Right lobe of liver (tissue), 6 donors: ENCODE measurements at places on chromosomes 5 and 9.

- DNase-seq: no peak
Observed at GRCh38 chr9:120410925-120411501, 169.0 kb downstream of the CDK5RAP2 start.

- DNase-seq: no peak
Observed at GRCh38 chr5:68431186-68431585, 215.6 kb downstream of the PIK3R1 start.

- DNase-seq: no peak
Observed at GRCh38 chr5:2300421-2300820, 417.7 kb upstream of the IRX4 start.

DNA sequence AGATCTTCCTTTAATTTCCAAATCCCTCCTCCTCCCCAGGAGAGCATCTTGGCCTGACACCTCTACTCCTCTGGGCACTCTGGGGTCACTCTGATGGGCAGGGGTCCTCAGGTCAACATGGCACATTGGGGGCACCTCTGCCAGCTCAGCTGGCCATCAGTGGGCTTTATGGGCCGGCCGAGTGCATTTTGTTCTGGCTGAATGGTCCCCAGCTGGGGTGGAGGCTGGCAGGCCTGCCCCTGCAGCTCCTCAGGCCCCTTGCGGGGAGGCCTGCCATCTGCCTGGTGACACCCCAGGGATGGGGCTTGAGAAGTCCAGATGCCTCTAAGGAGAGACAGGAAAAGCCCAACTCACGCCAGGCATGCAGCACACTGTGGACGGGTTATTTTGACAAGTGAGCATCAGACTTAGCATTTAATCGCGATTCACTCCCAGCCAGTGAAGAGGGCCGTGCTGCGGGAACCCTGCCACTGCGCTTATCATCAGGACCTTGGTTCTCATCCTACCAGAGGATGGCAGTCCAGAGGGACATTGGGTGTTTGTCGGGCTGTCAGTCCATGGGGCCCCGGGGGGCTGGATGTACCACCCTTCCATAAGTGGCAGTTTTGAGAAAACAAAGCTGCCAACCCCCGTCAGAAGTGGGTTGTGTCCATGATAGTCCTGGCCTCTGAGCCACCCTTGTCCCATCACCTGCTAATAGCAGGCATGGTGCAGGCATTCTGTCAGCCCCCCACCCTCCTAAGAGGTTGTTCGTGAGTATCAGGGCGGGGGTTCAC, 21.7 kb downstream of the PHF2 start:
- no peak for DNase-seq

DNA sequence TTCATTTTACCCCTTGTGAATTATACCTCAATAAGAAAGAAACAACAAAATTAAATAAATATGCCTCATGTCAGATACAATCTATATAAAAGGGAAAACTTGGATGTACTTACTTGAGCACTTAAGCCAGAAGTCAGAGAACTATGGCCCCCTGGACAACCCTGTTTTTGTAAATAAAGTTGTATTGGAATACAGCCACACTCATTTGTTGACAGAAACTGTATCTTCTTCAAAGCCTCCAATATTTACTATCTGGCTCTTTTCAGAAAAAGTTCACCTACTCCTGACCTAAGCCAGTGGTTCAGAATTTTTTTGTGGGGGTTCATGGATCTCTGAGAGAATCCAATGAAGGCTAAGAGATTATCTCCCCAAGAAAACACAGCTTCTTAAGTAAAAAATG, 45.3 kb upstream of the RASEF start:
- no peak for DNase-seq

- no peak for DNase-seq
Observed at GRCh38 chr5:3226196-3226920, 369.3 kb upstream of the IRX1 start.

DNA sequence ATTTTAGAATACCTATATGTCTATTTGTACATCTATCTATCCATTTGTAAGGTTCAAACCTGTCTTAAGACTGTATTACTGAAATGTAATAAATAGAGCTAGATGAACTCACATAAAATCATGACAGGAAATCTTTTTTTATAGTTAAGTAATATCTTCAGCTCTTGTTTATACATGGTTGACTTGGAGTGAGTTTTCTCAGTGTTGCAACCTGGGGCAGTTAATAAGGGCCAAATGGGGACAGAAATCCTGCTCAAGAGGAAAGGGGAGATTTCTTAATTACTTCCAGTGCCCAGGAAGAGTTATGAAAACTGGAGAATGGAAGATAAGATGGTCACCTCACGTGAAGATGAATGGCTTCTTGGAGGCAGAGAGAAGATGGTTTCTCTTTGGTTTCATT, 265.1 kb upstream of the FBXL7 start:
- DNase-seq: no peak

GRCh38 chr5:7492371-7492770, 96.4 kb downstream of the ADCY2 start:
- no peak for DNase-seq

- no peak for DNase-seq
Observed at GRCh38 chr5:54678737-54679136, 161.2 kb downstream of the SNX18 start.
